Fibroblast of skin of scalp (primary cell): ENCODE measurements at places on chromosomes 6 and 20.

DNA sequence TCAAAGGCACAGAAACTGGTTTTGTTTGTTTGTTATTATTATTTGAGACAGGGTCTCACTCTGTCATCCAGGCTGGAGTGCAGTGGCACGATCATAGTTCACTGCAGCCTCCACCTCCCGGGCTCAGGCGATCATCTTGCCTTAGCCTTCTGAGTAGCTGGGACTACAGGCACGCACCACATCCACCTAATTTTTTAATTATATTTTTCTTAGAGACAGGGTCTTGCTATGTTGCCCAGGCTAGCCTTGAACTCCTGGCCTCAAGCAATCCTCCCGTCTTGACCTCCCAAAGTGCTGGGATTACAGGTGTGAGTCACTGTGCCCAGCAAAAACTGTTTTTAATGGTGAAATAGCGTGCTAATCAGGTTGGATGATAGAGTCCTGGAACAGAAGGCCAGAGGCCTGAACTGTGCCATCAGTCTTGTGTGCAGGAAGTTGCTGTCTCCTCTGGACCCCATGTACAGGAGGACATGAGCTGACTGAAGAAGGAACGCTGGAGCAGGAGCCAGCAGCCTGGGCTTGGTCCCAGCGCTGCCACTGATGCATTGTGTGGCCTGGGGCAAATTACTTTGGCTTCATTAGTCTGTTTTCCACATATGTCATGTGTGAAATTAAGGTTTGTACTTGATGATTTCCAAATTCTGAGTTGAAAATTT lies 4.9 kb downstream of the TM9SF4 start:
- DNase-seq: no peak

DNA sequence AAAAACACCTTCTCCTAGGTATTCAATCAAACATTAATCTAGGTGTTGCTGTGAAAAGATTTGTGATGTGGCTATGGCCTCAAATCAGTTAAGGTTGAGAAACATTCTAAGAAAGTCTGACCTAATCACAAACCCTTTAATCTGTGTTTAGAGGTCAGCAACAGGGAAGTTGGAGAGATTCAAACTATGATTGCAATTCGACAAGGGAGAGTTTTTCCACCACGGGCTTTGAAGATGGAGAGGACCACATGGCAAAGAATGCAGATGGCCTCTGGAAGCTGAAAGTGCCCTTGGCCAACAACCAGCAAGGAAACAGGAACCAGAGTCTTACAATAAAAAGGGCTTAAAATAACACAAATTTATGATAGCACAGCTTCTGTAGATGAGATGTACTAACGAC lies 29.6 kb upstream of the LGSN start:
- DNase-seq: peak; percentile 5

- DNase-seq: no peak
Observed at GRCh38 chr6:51571168-51571567, 516.2 kb downstream of the PKHD1 start.

- no peak for DNase-seq
Observed at GRCh38 chr6:30795549-30796293, 51.4 kb upstream of the IER3 start.

GRCh38 chr20:42083280-42083679 lies 465.1 kb upstream of the CHD6 start:
- DNase-seq: no peak
